ENCODE measurements at places on chromosomes 2 and 18.

DNA sequence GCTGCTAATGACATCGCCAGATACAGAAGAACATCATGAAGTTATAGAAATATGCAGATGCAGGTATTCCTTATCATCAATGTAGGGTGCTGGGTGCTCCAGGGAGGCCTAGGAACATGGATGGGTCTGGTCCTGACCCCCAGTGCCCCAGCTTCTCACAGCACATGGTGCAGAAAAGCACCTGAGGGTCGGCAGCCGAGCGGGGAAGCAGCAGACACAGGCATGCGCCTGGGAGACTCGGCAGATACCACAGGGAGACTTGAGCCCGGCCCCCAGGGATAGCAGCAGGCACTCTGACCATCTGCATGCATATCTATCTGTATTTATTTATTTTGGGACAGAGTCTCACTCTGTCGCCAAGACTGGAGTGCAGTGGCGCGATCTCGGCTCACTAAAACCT lies 43.2 kb downstream of the TMEM18 start:
- DNase-seq: no peak

DNA sequence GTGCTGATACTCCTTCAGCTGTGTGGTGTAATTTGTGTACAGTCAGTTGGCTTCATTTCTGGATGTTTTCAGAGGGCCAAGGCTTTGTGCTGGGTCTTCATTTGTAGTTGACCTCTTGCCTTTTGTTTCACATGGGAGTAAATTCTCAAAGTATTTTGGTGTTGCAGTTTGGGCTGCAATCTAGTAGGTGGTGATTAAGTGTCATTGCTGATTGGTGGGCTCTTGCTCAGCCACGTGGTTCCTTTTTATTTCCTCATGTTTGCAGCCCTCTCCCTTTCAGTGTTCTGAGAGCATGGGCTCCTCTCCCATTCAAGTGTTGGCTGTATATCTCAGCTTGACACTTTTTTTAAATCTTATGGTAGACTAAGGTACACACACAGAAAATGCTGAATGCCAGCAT lies 96.8 kb downstream of the SNTG2 start:
- no peak for DNase-seq

DNA sequence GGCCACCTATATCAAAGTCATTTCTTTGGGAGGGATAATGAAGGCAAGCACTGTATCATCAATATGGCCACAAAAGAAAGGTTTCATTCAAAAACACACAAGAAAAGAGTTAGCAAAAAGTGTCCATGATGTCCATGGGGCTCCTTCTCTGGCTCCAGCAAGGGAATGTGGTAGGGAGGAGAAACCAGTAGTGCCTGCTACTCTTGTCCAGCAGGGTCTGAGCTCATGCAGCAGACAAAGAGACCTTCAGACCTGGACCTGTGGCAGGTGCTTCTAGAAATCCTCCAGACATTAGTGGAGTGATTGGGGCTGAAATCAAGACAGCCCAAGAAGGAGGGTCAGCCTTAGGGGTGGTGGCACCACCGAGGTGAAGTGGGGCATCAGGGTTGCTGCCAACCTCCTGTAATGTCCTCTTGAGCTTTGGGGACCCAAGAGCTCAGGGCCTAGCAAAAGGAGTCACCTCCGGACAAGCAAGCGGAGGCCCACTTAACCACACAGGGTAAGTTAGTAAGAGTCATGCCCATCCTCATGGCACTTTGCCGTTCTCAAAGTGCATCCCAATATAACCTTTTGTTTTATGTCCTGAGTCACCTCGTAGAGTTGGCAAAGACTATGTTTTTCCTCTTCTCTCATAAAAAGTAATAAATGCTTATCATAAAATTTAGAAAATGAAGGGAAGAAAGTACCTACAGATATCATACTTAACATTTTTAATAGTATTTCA lies 112.6 kb upstream of the YPEL5 start:
- no peak for DNase-seq

DNA sequence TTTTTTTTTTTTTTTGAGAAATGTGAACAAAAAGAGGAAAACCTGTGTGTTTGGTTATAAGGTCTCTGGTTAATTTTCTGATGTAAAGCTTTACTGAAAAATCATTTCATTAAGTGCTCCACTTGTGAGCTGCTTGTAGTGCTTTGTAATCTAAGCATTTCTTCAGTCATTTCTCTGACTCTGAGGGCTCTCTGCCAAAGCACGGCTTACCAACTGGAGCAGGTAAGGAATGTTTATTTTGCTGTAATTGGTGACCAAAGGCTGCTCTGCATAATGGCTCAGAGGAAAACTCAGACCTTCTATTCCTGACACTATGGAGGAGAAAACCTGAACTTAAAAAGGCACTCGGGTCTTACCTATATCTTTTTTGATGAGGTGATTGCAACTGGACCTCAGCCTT lies 848.8 kb downstream of the MBD2 start:
- no peak for DNase-seq

GRCh38 chr2:217789736-217790181 lies 213.0 kb downstream of the TNS1 start:
- DNase-seq: no peak

GRCh38 chr2:142423603-142424002 lies 292.8 kb upstream of the LRP1B start:
- no peak for DNase-seq

GRCh38 chr18:46214435-46214834 lies 110.2 kb downstream of the HAUS1 start:
- DNase-seq: no peak

- DNase-seq: no peak
Measured at GRCh38 chr18:45678441-45678840, 45.5 kb upstream of the SLC14A1 start.
